ENCODE measurements at places on chromosomes 5 and 9.

DNA sequence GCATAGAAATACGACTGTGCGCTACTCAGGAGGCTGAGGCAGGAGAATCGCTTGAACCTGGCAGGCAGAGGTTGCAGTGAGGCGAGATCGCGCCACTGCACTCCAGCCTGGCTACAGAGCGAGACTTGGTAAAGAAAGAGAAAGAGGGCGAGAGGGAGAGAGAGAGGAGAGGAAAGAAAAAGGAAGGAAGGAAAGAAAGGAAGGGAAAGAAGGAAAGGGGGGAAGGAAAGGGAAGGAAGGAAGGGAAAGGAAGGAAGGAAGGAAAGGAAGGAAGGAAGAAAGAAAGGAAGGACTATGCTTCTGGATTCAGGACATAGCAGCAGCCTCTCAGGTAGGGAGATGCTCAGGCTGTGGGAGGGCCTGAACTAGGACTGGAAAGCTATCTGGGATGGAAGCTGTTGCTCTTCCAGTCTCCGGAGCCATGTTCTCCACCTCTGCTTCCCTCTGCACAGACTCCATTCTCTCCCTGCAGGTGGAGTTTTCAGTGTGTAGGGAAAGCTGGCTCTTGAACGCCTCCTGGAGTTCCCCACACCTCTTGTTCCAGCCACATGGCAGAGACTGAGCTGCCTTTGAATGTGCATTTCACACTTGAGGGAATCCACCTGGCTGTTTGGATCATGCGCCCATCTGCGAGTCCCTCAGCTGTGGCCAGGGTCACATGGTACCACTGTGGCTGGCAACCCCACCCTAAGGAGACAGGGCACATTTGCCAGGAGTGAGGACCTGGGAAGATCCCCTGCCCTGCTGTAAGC is 9.1 kb downstream of the SWI5 start:
- DNase-seq = no peak

GRCh38 chr5:172102218-172102870 is 85.7 kb downstream of the STK10 start:
- DNase-seq = no peak

GRCh38 chr5:145855763-145856267 is 17.0 kb downstream of the GRXCR2 start:
- DNase-seq = no peak

GRCh38 chr5:119532637-119533036 is 80.3 kb downstream of the HSD17B4 start:
- no peak for DNase-seq

- DNase-seq = no peak
Observed at GRCh38 chr5:145980718-145981117, 44.3 kb downstream of the SH3RF2 start.

GRCh38 chr5:37724395-37725125 is 115.3 kb downstream of the GDNF start:
- DNase-seq = no peak

GRCh38 chr9:36971935-36972488 is 62.1 kb downstream of the PAX5 start:
- DNase-seq = no peak

DNA sequence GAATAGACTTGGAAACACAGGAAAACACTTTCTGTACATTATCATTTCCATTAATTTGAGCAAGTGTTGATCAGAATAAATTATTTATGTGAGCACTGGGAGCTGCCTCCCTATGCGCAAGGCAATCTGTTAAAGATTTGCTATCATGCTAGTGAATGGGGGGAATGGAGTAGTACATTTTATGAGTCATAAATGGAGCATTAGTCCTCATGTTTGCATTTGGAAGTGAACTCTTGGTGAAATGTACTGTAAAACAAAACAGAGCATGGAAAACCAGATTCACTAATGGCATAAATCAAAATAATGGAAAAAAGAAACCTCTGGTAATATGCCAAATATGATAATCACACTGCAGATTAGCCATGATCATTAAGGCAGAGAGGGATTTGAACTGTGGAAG is 40.5 kb upstream of the TMC1 start:
- DNase-seq = no peak

DNA sequence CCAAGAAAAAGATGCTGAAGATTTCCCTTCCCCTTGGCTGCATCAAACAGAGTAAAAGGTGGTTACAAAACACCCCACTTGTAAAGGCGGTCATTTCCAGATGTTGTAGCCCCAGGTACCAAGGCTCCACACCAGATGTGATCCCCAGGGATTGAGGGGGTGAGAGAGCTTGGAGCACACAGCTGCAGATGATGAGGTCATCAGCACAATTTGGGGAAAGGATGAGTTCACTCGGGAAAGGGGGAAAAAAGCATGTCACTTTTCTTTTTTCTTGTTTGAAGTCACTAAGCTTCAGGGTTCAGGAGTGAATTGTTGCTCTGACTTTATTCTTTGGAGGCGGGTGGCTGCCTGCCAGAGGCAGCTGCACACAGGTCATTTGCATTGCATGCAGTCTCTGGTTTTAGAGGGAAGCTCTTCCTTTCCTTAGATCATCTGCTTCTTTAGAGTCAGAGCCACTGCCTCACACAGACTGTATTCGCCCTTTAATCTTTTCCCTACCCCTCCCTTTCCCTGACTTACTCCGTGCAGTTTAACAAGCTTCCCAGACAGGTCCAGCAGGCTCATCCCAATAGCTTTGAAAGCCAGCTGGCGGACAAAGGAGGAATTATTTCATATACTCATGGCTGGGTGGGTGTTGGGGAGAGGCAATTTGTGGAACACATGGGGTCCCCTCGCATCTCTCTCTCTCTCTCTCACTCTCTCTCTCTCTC is 409.3 kb upstream of the SLC24A2 start:
- no peak for DNase-seq

GRCh38 chr5:138216799-138217198 is 3.7 kb upstream of the CDC23 start:
- DNase-seq = no peak

- no peak for DNase-seq
Observed at GRCh38 chr5:117973785-117974184, 1014.6 kb downstream of the DTWD2 start.
